ENCODE measurements at places on chromosomes 13 and 19. TPM values are rescaled to one million over a fixed set of nuclear protein-coding genes. Genes with fewer than 3 reads are reported as not detected.

- DNase-seq: no peak
Observed at GRCh38 chr13:29428310-29429181, 166.9 kb downstream of the SLC7A1 start.

GRCh38 chr19:24086974-24087595 lies at the start of gene ZNF254:
TSS of gene ZNF254 (plus strand) at chr19:24087187. CDS start at chr19:24087308, 121 bp downstream.
- DNase-seq: peak; percentile 94

DNA sequence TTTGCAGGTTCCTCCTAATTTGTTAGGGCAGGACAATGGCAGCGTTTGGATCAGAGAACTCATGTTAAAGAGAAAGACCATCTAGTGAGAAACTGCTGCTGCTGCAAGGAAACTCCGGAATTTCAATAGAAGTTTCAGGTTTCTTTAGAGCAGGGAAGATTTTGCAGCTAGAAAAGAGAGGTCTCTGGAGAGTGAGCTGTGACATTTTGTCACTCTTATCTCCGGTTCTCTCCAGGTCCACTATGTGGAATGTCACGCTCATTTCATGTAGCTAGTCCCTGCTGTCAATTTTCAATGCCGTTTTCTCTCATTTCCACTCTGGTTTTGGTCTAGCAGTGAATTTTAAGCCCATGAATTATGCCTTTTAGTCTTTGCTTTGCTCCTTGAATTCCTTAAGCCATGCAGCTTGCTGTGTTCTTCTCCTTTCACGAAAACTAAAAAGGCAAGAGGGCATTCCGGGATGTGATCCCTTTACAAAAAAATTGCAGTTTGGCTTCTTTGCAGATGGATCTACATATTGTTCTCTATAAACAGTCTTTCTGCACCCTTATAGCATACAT lies 46.7 kb upstream of the POSTN start:
- DNase-seq: no peak

- no peak for DNase-seq
Observed at GRCh38 chr13:87538366-87539052, 132.7 kb upstream of the SLITRK5 start.

DNA sequence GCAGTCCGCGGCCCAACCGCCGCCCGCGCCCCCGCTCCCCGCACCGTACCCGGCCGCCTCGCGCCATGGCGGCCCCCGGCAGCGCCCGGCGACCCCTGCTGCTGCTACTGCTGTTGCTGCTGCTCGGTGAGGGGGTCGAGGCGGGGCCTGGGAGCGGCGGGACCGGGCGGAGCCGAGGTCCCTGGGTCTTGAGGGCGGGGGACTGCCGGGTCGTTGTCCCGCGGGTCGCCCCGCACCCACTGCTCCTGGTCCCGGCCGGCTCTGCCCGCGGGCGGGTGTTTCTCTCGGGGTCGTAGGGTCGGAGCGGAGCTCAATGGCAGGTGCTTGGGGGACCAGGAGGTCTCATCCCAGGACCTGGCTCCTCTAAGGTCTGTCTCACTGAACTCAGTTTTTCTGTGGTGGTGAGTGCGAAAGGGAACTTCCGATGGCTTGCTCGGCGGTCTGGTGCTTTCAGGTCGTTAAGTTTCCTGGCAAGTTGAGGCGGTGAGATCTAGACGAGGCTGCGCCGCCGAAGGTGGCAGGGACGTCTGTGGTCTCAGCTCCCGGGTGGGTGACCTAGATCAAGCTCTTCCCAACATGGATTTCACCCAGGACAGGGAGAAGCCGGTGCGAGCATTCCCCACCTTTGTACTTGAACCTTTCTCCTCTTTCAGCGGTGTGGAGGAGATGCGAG lies 467 bp downstream of the LAMP1 start:
- no peak for DNase-seq

GRCh38 chr19:35908010-35908441 lies at the start of gene TYROBP:
TSS of gene TYROBP (minus strand) at chr19:35908295. CDS start at chr19:35908228, 67 bp downstream.
- DNase-seq: no peak

- DNase-seq: no peak
Observed at GRCh38 chr13:87536899-87537298, 134.3 kb upstream of the SLITRK5 start.

- DNase-seq: no peak
Observed at GRCh38 chr13:40271271-40271885, 395.1 kb downstream of the FOXO1 start.

DNA sequence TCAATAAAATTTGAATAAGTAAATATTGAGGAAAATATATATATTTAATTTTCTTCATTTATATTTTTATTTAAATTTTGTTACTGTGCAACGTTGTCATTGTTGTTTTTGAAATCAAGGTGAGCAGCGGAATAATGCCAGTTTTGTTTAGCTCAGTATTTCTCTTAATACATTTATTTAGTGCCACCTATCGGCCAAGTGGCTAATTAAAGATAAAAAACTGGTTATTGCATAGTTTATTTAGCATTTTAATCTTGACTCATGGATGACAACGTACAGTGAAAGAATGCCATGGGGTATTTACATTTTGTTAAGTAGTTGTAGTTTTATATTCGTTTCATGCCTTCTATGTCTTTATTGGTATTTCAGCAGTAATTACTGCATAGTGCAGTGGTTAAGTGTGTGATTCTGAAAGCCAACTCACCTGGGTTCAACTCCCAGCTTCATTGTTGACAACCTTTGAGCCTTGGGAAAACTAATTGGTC lies 265.9 kb downstream of the MYO16 start:
- DNase-seq: no peak

- no peak for DNase-seq
Observed at GRCh38 chr13:113486698-113487097, 3.8 kb downstream of the DCUN1D2 start.

DNA sequence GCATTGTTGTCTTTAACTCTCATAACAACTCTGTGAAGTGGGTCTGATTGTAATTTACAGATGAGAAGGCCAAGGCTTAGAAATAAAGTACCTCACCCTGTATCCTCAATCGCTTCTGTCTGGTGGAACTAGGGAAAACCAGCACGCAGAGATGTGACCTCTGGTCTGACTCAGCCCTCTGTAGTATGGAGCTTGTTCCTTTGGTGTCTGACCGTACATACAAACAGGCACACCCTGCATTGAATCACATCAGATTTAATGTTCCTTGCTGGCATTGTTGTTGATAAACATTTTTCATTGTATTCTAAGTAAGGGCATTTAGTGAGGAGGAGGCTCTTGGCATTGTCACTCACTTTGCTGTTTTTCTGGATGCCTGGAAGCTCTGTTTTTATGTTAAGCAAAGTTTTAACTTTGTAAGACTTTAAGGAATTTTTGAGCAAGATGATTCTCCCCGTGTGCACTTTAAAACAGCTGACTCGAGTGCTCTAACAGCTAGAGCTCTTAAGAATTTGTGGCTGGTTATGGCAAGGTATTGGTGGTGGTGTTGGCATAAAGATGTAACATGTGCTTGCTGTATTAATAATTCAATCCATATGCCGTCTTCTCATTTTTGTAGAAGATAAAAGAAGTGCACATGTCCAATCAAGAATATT lies 89.0 kb upstream of the SPATA13 start:
- DNase-seq: no peak

DNA sequence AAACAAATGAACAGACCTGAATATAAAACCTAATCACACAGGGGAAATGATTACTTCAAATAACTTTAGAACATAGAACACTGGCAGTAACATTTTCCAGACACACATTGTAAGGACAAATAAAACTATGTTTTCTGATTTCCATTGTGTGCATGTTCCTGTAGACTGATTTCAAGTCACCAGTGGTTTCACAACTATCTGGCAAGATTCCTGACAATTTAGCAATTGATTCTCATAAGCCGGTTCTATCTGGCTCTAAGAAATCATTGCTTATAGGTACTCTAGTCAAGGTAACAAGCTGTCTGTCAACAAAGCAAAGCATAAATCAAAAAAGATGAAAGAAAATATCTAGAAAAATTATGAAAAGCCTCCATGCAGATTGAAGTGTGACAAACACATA lies 19.6 kb upstream of the PCCA start:
- no peak for DNase-seq

DNA sequence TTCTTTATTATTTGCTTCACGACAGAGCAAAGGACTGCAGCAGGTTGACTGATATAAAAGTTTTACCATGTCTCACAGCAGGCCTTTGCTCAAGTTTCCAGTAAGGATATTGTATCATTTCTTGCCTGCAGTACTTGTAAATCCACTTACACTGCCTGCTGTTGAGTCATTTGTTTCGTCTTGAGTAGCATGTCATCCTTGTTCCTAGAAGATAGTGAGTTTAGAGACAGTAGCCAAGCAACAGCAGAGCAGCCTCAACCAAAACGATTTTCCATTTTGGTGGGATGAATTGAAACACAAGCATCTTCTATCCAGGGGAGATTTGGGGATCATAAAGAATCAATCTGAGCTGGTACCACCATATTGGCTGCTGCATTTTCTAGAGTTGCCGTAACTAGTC lies 24.0 kb upstream of the ALOX5AP start:
- no peak for DNase-seq

DNA sequence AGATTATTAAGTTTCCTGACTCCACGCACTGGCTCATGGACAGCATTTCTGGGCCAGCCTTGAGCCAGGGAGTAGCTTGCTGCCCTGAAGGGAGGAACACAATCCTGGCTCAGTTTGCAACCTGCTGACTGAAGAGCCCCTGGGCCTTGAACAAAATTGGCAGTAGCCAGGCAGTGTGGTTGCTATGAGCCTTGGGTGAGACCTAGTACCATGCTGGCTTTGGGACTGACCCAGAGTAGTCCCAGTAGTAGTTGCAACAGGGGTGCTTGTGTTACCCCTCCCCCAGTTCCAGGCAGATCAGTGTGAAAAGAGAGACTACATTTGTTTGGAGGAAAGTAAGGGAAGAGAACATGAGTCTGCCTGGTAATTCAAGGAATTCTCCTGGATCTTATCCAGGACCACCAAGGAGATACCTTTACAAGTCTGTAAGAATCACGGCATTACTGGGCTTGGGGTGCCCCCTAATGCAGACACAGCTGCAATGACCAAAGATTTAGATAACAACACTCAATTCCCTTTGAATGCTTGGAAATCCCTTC lies 22.0 kb downstream of the ITGBL1 start:
- no peak for DNase-seq

- peak; percentile 72 for DNase-seq
Observed at GRCh38 chr13:113627136-113627535, 30.9 kb downstream of the ATP4B start.

GRCh38 chr13:65057986-65058385 lies 2172.2 kb downstream of the PCDH9 start:
- no peak for DNase-seq

DNA sequence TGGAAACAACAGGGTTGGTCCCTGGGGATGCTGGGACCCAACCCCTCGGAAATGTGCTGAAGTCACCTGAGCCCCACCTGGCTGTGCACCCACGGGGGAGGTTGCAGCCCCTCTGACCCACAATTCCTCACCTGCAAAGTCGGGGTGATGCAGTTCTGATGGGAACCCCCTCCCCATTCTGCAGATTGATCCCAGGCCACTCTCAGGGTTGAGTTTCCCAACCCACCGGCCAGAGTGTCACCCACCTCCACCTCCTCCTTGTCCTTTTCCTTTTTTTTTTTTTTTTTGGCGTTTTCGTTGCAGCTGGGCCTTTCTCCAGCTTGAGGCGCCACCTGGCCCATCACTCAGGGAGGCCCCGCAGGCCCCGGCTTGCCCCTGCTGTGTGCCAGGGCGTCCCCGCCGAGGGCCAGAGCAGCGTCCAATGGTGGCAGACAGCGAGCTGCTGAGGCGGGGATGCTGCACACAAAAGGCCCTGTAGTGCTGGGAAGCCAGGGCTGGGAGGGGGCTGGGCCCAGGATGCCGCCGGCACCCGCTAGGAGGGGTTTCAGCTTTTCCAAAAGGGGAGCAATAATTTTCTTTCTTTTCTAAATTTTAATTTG lies 4.6 kb downstream of the PIK3R2 start:
- no peak for DNase-seq

DNA sequence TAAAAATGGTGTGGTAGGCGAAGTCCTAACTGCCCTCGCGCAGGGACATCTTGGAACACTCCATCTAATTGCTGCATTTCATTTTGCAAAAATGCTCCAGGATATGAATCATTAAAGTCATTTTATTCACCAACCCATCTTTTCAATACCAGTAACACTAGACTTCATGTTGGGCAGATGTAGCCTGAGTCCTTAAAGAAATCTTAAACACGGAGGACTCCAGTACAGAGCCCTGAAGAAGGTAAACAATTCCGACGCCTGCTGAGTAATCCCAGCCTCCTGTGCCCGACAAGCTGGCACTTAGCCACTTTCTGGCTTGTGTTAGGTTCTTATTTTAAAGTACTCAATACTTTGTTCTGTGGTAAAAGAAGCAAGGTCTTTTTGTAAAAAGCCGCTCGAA lies 58.0 kb upstream of the IRS2 start:
- no peak for DNase-seq

DNA sequence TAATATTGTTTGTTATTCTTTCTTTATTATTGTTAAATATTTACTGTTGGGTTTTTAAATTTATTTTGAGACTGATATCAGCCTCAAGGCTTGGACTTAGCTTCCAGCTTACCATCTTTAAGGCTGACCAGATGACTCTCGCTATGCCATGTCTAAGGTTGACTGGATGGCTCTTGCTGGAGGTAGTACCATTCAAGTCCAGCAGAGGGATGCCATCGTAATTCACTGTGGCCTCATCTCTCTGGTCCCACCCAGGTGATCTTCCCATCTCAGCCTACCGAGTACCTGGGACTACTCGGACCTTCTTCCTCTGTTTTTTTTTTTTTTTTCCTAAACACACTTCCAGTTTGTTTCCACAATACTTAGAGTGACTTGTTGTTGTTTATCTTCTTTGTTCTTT lies 41.7 kb upstream of the ZNF91 start:
- DNase-seq: no peak

- DNase-seq: no peak
Observed at GRCh38 chr13:23788459-23788858, 100.7 kb downstream of the MIPEP start.

DNA sequence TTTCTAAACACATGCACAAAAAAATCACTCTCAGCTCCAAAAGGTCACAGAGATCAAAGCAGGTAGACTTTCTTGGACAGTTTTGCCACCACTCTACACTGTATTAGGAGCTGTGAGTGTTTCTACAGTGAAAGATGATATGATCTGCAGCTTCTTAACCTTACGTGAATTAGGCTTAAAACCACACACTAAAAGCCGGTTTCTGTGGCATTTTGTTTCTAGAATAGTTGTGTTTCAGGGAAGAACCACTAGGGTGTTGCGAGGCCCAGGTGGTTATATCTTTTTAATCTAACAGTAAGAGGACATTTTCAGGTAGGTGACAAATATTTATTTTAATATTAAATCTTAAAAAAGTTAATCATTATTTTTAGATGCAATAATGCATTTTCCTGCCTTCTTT lies 216.4 kb downstream of the KLF5 start:
- DNase-seq: no peak

DNA sequence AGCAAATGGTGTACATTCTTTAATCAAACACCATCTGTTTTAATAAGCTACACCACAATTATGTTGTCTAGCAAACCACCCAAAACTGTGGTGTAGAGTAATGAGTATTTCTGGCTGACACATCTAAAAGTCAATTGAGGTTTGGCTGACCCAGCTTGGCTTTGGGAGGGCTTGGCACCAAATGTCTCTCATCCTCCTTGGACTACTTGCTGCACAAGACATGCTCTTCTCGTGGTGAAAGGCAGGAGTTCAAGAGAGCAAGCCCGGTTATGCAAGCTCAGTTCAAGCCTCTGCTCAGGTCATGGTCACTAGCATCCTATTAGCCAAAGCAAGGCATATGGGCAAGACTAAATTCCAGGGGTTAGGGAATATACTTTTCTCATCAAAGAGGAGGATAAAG lies 37.1 kb downstream of the LACC1 start:
- no peak for DNase-seq

The TBXA2R gene
- 5.8 TPM for total RNA-seq

The CILP2 gene
- total RNA-seq: 12.7 TPM

The SULT2A1 gene
- total RNA-seq: not detected

The SIGLECL1 gene
- not detected for total RNA-seq

The IGSF23 gene
- not detected for total RNA-seq

The FBN3 gene
- total RNA-seq: 0.51 TPM

The KL gene
- 0.05 TPM for total RNA-seq

The MAMSTR gene
- 1.6 TPM for total RNA-seq

The CYP4F3 gene
- not detected for total RNA-seq

All from chondrocyte (in vitro differentiated cells).